ENCODE measurements at places on chromosomes 4 and X.

GRCh38 chr4:176150704-176151103 lies 44.7 kb downstream of the SPATA4 start:
- DNase-seq = no peak

GRCh38 chr4:4721636-4722035 lies 137.8 kb upstream of the MSX1 start:
- DNase-seq = no peak

GRCh38 chr4:138800421-138800820 lies 215.2 kb upstream of the NOCT start:
- DNase-seq = no peak

GRCh38 chr4:2848449-2848848 lies 4.8 kb downstream of the ADD1 start:
- no peak for DNase-seq

GRCh38 chr4:136495076-136495475 lies 1037.2 kb downstream of the PCDH18 start:
- DNase-seq = no peak

GRCh38 chr4:154490583-154491340 lies 837 bp downstream of the DCHS2 start:
- no peak for DNase-seq

GRCh38 chr4:98838977-98839618 lies 89.8 kb downstream of the EIF4E start:
- DNase-seq = peak; percentile 14

DNA sequence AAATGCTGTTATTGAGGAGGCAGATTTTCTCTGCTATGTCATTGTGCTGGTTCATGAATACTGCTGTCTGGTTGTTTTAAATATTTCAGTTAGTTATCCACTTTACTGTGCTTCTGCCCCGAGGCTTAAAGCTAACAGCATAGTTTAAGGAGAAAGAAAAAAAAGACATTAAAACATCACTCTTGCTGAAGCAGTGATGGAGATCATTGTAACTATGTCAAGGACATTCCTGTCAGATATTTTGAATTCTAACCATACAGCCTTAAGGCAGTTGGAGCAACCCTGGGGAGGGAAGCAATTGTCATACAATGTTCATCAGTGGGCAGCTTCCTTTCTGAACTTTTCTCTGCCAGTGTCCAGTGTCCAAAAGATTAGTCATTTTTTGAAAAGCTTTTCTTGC lies 199.0 kb upstream of the DDX53 start:
- DNase-seq = peak; percentile 64

- DNase-seq = peak; percentile 79
Measured at GRCh38 chrX:22134681-22135080, 102.6 kb downstream of the PHEX start.

DNA sequence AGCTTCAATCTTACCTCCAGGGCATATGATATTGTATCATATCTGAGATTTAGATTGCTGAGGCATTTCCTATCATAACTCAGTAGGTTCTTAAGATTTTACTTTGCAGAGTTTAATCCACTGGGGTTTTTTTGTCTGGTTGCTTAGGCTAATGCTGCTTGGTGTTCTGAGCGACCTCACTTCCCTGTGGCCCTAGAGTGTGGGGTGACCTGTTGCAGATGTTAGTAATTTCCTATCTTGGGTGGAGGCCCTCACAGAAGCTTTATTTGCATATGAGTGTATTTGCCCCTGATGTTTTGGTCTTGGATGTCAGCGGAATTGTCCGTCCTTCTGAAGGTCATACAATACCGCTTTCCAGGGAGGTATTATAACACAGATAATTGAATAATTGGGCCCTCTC lies 137.1 kb downstream of the NDST3 start:
- DNase-seq = no peak

GRCh38 chrX:3029129-3029528 lies 12.1 kb upstream of the ARSF start:
- no peak for DNase-seq

GRCh38 chr4:166518315-166518714 lies 645.3 kb downstream of the TLL1 start:
- DNase-seq = no peak

GRCh38 chrX:136065044-136065671 lies 79.9 kb downstream of the SLC9A6 start:
- peak; percentile 29 for DNase-seq

DNA sequence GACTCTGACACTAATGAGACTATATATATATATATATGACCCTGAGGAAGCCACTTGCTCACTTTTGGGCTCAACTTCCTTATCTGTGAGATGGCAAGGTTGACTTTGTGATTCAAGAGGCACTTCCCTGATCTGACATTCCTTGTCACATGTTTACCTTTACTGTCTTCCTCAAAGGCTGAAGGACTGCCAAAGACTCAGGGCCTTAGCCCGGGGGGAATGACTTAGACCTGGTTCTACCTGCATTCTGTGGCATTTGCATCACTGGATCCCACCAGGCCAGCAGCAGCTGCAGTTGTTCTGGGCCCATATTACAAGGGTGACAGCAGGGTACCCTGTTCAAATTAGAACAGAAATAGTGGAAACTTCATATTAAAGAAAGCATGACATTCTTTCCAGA lies 3.1 kb upstream of the HS6ST2 start:
- DNase-seq = no peak

GRCh38 chrX:110123331-110123782 lies 120.4 kb downstream of the TMEM164 start:
- no peak for DNase-seq

- no peak for DNase-seq
Measured at GRCh38 chrX:154334496-154334895, 38.9 kb downstream of the TKTL1 start.

DNA sequence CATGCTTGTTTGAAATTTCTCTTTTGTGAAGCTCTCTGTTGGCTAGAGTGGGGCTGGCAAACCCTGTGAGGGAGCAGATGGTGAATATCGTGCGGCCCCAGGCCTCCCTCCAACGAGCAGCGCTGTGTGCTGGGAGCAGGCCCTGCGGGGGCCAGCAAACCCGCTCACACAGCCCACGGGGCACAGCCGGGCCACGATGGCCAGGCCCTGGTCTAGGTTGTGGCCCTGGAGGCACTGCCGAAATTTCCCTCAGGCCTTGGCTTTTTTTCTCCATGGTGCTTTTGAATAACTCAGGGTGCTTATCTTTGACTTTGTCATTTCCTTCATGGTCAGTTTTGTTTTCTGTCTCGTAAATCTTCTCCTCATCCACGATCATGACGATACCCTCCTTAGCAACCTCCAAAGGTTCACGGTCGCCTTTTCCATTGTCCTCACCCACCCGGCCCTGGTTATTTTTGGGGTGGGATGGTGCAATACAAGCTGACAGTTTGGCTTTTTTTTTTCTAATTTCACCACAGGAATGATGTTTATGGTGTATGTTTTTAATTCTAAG lies 20.7 kb downstream of the PCGF3 start:
- DNase-seq = no peak

GRCh38 chrX:49106930-49107329 lies 16.6 kb downstream of the GPKOW start:
- DNase-seq = peak; percentile 52

DNA sequence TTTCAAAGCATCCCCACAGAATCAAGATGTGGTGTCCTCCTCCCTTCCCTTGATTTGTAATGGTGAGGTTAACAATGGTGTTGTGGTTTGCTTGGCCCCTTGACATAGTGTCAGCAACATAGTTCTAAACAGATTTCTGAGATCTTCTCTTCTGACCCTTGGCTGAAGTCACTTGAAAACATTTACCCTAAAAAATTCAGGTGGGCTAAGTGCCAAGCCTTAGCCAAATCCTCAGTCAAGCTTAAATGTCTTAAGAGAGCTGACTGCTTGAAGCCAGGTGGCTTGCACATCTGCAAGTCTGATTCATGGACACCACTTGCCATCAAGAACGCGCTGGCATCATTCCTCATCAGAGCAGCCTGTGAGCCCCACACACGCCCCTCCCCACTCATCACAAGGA lies 173.2 kb downstream of the MGST2 start:
- DNase-seq = no peak

GRCh38 chr4:109155682-109156283 lies 146.7 kb downstream of the COL25A1 start:
- DNase-seq = no peak

GRCh38 chr4:88993246-88993645 lies 63.7 kb downstream of the FAM13A start:
- no peak for DNase-seq

DNA sequence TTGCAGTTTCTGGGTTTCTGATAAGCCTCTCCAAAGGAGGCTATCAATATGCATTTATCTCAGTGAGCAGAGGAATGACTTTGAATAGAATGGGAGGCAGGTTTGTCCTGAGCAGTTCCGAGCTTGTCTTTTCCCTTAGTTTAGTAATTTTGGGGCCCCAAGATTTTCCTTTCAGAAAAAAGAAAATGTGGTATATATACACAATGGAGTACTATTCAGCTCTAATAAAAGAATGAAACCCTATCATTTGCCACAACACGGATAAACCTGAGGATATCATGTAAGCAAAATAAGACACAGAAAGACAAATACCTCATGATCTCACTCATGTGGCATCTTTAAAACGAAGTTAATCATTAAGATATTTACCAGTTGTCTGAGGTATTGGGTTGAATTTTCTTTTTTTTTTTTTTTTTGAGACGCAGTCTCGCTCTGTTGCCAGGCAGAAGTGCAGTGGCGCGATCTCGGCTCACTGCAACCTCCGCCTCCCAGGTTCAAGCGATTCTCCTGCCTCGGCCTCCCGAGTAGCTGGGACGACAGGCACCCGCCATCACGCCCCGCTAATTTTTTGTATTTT lies 540 bp downstream of the ZNF721 start:
- peak; percentile 6 for DNase-seq

DNA sequence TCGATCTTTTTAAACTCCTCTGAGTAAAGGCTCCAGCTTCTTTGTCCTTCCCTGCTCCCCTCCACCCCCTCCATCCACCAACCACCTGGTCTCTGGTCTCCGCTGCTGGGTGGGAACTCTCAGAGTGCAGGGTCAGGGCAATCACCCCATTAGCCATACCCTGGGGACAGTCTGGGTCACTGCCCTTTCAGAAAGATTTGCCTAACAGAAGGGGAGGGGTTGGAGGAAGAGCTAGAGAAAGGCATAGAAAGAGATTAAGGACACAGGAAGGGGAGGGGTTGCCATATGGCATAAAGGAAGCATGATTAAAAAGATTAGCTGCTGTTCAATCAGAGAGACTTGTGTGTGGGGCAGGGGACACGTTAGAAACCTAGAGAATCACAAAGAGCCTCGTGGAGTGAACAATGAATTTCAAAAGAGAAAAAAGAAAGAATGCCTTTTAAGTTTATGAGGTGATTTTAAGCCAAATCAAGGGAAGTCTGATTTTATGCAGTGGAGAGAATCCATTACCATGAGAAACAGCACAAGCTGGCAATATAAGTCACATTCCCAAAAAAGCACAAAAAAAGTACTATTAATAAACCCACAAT lies 115.5 kb upstream of the ACSL4 start:
- DNase-seq = no peak

GRCh38 chrX:2898846-2899512 lies 30.2 kb downstream of the ARSD start:
- no peak for DNase-seq

- no peak for DNase-seq
Measured at GRCh38 chr4:72557021-72557420, 12.0 kb downstream of the ADAMTS3 start.

- peak; percentile 33 for DNase-seq
Measured at GRCh38 chr4:165505958-165506837, 127.4 kb downstream of the CPE start.

GRCh38 chr4:31051565-31051964 lies 331.4 kb downstream of the PCDH7 start:
- DNase-seq = no peak

DNA sequence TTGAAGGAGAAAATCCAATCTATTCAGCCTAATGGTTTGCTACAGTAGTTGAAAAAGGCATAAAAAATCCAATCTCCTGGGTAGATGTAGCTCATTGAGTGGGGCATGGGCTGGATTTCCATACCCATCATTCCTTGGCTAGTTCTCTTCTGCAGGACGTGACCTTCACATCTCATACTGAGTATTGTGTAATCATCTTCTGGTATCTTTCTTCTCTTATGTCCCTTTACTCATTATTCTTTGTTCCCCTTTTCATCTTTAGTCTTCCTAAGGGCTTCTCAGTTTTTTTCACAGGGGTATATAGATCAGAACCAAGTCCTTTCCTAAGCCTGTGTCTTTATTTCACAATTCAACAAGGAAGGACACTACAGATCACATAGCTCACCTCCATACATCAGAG lies 727.6 kb upstream of the MAGEB2 start:
- DNase-seq = no peak

- peak; percentile 20 for DNase-seq
Measured at GRCh38 chrX:49761481-49761880, 65.7 kb upstream of the PAGE1 start.

GRCh38 chrX:24796204-24796603 lies 102.5 kb downstream of the POLA1 start:
- no peak for DNase-seq

DNA sequence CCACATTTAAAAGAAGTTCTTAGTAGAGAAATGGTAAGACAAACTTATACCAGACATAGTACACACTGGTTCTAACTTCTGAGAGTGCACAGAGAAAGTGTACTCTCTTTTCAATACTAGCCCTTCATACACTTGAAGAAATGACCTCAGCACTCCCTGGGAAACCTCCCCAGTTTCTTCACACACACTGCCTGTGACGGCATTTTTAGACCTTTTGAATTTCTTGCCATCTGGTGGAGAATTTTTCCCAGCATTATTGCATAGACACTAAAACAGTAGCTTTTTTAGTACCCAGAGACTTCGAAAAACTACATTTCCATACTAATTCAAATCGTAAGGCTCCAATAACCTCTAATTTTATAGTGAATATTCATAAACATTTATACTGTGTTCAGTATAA lies 341.6 kb upstream of the MAOA start:
- DNase-seq = no peak

GRCh38 chr4:93740890-93741289 lies 87.7 kb upstream of the ATOH1 start:
- no peak for DNase-seq

- DNase-seq = peak; percentile 30
Measured at GRCh38 chr4:99117876-99118693, 26.0 kb downstream of the ADH4 start.

DNA sequence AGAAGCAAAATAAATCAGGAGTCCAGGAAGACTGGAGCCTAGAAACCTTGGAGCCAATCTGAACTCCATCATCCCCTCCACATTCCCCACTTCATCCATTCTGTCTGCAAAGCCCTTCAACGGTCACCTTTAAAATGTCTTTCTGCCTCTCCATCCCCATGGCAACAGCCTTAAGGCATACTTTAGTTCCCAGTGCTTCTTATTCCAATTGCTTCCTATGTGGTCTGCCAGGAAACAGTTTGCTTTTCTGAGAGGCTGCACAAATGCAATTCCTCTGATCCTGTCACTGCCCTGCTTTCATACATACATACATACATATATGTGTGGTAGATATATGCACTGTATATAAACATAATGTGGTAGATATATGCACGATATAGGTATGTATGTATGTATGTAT lies 786 bp upstream of the MAGEH1 start:
- no peak for DNase-seq

- no peak for DNase-seq
Measured at GRCh38 chrX:348461-349117, 30.0 kb upstream of the GTPBP6 start.

- no peak for DNase-seq
Measured at GRCh38 chr4:47719576-47719975, 118.3 kb downstream of the CORIN start.
